NCI-H774 (cell line): ENCODE measurements at places on chromosomes 1 and 21.

GRCh38 chr1:160238408-160238807, 23.9 kb downstream of the DCAF8 start:
- no peak for DNase-seq

GRCh38 chr1:11550664-11551283, 71.8 kb downstream of the DISP3 start:
- no peak for DNase-seq

DNA sequence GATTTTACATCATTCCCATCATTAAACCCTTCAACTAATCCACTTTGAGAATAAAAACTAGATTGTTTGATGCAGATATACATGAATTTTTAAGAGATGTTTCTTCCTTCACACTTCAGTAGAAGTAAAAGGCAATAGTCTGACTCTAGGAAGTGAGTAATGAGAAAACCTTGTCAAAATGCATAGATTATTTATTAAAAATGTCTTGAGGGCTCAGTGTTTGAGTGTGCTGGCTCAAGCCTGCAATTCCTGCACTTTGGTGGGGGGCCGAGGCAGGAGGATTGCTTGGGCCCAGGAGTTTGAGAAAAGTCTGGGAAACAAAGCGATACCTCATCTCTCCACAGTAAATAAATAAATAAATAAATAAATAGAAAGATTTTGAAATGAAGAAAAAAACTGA, 177.1 kb downstream of the NEGR1 start:
- DNase-seq, result no peak

DNA sequence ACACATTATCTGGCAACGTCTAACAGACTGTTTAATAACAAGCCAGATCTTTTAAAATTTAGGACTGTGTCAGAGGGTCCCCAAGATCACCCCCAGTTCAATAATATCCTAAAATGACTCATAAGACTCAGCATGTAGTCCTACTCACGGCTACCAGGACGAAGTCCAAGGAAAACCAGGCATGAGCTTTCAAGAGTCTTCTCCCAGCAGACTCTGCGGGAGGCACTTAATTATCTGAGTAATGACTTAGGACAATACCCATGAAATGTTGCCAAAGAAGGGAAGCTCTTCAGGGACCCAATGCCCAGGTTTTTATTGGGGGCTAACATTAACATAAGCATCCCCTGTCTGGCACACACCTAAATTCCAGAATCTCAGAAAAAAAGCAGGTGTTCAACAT, 7.0 kb downstream of the HFM1 start:
- DNase-seq, result no peak
